Muscle of arm (tissue), 14 donors: ENCODE measurements at places on chromosomes 12 and 14.

GRCh38 chr14:51323492-51323891, 83.4 kb downstream of the TMX1 start:
- DNase-seq = no peak

- no peak for DNase-seq
Observed at GRCh38 chr12:69886715-69887114, 61.7 kb downstream of the MYRFL start.

GRCh38 chr14:65840118-65840751, 427.7 kb downstream of the FUT8 start:
- DNase-seq = no peak

DNA sequence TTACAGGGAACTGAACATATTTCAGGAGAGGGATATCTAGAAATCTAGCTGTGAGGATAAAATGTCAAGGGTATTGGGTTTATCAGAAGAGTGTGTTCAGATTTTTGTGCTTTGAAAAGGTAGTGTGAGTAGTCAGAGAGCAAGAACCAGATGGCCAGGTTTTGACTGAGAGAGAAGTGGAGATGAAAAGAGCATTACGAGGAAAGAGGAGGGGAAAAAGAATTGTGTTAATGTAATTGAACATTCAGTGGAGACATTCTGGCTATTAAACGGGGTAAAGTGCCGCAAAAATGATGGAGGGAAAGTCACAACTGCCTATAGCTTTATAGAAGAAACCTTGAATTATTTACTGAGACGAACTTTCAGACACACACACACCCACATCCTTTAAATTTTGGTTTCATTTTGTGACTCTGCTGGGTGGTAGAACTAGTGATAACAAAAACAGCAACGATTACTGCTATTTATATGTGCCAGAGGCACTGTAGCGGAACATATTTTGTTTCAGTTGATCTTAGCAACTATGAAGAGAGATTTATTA, 213.6 kb downstream of the ERC1 start:
- DNase-seq = peak; percentile 25

- peak; percentile 46 for DNase-seq
Observed at GRCh38 chr12:38431921-38432320, 115.3 kb downstream of the ALG10B start.

DNA sequence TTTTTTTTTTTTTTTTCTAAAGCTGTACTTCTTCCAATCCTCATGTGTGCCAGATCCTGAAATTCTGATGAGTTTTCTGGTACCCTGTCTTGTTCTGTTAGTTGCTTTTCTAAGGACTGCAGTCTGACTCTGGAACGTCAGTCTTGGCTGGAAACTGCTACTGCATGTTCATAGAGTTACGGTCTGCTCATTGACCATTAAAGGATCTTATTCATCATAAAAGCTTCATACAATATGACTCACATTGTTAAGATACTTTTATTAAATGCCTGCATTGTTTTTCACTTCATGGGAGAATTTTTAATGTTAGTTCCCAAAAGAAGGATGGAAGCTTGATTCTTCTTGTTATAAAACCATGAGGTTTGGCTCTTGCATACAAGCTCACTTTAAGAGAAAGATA, 233.6 kb downstream of the SYT10 start:
- no peak for DNase-seq

DNA sequence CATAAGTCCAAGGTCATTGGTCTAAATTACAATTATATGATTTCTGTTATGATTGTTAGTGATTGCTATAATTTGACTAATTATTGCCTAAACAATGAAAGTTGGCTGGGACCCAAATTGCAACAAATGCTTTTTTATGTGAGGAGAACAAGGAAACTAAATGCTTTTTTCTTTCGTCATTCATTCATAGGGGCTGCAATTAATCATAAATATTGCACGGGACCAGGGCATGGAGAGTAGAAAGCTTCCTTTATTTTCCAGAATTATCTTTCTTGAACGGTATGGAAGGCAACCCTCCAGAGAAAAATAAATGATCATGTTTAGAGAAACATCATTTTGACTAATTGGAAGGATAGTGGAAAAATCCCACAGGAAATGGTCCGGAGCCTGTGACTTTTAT, 32.6 kb upstream of the ARHGAP5 start:
- DNase-seq = no peak

DNA sequence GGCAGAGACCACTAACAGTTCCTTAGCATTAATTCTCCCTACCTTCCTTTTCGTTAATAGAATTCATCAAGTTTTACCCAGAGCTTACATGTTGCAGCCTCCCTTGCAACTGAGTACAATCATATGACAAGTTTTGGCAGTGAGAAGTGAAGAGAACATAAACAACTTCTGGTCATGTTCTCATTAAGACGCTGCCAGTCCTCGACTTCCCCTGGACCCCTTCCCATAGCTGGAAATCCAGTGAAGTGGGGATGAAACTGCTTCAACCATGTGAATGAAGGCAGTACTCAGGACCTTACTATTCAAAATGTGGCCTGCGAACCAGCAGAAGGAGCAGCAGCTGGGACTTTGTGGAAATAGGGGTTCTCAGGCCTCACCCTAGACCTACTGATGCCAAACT, 133.9 kb downstream of the SPTSSA start:
- no peak for DNase-seq

- DNase-seq = no peak
Observed at GRCh38 chr14:97838986-97839385, 1041.8 kb downstream of the VRK1 start.

DNA sequence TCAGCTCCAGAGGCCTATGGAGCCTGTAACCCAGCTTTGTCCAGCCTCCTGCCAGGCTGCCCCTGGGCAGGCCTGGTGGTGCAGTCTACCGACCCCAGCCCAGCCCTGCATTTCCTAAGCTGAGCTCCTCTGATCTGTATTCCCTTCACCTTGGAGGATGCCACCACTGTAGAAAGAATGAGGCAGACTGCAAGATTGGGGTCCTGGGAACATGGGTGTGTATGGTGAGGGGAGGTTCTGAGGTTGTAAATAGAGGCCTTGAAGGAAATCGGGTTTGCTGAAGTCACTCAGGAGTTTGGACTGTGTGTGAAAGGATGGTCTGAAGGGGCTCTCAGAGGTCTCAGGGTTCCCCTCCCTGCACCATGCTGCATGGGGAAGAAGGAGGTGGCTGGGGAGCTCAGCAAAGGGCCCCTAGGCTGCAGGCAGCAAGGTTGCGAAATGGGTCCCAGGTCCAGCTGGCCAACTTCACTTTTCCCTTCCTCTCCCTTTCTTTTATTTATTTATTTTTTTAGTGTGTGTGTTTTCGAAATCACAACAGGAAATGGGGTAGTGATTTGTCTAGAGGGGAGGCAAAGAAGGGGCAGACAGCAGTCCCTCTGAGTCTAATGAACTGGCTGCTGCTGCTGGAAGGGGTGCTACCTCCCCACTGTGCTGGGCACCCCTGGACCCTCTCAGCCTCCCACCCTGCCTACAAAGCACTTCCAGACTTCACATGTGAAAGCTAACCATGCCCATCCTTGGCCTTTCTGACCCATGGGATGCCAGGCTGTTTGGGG, 1.2 kb upstream of the LRP1-AS start:
- no peak for DNase-seq

GRCh38 chr14:64715628-64716412, 11.6 kb downstream of the PLEKHG3 start:
- DNase-seq = no peak

GRCh38 chr12:57090490-57090889, 1.6 kb downstream of the NAB2 start:
- DNase-seq = no peak

GRCh38 chr12:6376870-6377666, 1.7 kb upstream of the SCNN1A start:
- no peak for DNase-seq

DNA sequence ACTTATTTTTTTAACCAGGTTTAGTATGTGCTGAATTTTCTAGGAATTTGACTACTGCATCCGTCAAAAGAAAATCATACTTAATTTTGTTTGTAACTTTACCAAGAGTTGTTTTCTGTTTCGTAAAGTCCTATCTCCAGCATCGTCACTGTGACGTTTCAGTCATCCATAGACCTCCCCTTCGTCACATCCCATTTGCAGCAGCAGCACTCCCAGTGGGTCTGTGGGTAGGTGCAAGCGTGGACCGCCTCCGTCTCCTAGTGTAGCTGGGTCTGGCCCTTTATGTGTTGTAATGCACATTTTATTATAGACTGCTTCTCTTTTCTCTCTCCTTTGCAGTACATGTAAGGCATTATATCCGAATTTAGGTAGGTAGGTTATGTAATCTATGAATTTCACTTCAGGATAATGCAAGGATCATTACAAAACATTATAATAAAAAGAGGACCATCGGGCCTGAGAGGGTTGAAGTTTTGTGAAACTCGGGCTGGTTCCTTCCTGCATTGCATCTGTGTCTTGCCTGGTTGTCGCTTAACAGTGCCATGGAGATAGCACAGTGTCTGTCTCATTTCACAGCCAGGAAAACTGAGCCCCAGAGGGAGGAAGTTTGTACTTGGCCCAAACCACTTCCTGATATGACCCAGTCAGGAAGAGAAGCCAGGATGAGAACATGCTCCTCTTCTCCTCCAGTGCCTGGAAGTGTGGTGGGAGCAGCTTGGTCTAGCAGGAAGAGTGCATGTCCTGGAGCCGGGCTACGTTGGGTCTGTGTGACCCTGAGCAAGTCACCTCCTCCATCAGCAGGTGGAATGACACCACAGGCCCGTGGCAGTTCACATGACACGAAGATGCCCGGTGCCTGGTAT, 41.3 kb downstream of the EVL start:
- no peak for DNase-seq

DNA sequence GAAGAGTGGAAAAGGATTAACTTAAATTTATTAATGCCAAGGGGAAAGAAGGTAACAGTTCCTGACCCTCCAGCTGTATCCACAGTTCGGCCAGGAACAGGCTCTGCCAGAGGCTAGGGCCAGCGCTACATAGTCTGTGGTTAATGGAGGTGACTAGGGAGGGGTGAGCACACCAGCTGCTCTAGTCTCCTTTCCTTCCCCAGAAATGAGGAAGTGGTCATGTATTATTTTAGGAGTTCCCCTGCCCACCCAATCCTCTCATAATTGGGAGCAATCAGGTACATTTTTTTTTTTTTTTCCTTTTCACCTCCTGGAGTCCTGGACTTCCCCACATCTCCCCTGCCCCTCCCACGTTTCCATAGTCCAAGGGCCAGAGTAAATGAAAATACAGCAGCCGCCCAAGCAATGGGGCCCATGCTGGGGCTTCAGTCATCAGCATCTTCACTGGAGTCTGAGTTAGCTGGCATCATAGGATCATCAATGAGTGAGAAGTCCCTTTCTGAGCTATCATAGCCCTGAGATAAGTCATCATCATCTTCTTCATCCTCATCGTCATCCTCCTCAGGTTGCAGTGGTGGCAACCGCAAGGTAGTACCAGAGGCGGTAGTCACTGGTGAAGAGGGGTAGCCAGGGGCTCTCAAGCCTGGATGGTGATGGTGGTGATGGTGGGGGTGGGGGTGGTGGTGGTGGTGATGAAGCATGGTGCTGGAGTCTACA, 1.5 kb upstream of the SUPT16H start:
- no peak for DNase-seq

GRCh38 chr12:13200841-13201240, 4.3 kb downstream of the EMP1 start:
- DNase-seq = no peak

DNA sequence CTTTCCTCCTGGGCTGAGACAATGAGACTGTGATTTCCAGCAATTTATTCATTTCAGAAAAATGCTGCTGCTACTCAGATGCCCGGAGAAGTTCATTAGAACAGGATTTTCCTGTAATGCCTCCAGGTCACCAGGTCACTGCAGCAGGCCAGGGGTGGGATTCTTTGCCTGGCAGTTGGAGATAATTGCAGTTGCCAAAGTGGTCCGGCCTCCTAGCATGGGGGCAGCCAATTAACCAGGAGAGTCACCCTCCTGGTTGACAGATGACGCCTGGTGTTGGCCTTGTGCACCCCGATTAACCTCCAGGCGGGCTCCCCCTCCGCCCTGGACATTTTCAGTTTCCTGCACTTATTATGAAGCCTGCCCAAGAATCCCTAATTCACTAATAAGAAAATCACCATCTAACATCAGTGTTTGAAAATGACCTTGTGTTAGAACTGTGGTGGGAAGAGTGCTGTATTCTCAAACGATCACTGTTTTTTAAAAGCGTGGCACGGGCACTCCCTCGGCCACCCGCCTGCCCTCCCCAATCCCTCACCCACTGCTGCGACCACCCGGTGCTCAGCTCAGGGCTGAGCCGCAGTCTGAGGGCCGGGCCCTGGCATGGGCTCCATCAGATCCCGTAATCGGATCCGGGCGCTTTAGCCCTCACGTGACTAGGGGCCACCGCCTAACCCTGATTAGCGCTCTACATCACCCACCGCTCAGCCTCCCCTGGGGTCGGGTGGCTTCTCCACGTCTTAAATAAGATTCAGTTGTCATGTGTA, 12.9 kb downstream of the RIMBP2 start:
- no peak for DNase-seq

- no peak for DNase-seq
Observed at GRCh38 chr12:96445691-96446583, 43.4 kb upstream of the CFAP54 start.

- DNase-seq = peak; percentile 38
Observed at GRCh38 chr12:74689071-74689655, 151.5 kb downstream of the ATXN7L3B start.

GRCh38 chr14:52307376-52307775, 6.7 kb upstream of the PTGER2 start:
- no peak for DNase-seq

GRCh38 chr14:34792598-34792997, 78.2 kb upstream of the CFL2 start:
- DNase-seq = no peak

DNA sequence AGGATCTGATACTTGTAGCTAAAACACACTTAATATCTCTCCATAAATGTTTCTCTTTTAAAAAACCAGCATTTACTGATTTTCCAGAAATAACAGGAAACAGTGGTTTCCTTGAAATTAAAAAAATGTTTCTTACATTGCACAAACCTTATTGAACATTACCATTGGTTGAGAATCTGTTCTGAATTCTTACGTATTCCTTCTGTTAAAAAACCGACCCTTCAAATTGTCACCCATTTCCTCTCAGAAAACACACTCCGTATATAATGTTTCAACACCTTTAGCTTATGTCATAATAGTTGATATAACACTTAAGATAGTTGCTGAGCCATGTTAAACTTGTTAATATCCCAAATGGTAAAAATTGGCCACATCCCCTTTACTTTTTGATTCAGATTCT, 51.2 kb downstream of the MSRB3 start:
- DNase-seq = no peak

GRCh38 chr12:2902272-2902880, 11.7 kb downstream of the TULP3 start:
- no peak for DNase-seq

DNA sequence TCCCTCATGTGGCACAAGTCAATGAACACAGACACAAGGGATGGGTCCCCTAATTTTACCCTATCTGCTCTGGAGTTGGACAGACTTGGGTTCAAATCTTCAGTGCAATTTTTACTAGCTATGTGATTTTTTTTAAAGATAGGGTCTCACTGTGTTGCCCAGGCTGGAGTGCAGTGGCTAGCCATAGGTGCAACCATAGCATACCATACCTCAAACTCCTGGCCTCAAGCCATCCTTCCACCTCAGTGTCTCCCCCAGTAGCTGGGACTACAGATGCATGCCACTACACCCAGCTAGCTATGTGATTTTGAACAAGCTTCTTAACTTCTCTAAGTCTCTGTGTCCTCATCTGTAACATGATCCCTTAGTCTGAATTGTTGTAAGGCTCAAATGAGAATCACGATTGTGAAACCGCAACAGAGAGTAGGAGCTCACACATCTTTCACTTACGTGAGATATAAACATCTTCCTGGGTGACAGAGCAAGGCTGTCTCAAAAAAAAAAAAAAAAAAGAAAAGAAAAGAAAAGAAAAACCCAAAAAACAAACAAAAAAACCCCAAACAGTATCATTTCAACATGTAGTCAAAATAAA, 4.7 kb downstream of the CALCOCO1 start:
- DNase-seq = no peak
